ENCODE measurements at places on chromosomes 4 and X. TPM values are rescaled to one million over a fixed set of nuclear protein-coding genes. Genes with fewer than 3 reads are reported as not detected.

STK26 gene
- total RNA-seq = 3.3 TPM

LCORL gene
- total RNA-seq = 15.9 TPM

SGMS2 gene
- total RNA-seq = 114 TPM

RPS6KA3 gene
- total RNA-seq = 89.3 TPM

TTC29 gene
- not detected for total RNA-seq

CWH43 gene
- total RNA-seq = not detected
